ENCODE measurements at places on chromosomes 3 and 15.
A peak's percentile ranks its signal among the peaks of the same experiment; 100 is the strongest.

DNA sequence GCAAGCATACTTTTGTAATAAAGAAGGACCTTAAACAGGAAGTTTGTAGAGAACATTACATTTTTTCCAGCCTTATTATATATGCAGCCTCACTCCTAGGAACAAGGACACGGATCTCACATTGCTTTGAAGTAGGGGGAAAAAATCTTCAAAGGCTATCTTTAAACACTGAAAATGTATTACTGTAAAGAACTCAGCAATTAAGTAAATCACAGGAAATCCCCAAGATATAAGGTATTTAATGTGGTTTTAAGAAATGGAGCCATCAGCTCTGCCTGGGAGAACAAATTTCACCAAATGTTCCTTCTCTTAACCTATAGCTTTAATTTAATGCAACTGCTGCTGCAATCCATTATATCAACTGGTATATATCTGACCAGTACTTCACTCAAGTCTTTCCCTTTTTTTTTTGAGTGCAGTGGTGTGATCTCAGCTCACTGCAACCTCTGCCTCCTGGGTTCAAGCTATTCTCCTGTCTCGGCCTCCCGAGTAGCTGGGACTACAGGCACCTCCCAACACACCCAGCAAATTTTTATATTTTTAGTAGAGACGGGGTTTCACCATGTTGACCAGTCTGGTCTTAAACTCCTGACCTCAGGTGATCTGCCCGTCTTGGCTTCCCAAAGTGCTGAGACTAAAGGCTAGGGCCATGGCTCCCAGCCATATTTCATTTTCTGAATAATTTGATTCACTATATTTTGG, 2.8 kb downstream of the BTLA start:
- no peak for DNase-seq

DNA sequence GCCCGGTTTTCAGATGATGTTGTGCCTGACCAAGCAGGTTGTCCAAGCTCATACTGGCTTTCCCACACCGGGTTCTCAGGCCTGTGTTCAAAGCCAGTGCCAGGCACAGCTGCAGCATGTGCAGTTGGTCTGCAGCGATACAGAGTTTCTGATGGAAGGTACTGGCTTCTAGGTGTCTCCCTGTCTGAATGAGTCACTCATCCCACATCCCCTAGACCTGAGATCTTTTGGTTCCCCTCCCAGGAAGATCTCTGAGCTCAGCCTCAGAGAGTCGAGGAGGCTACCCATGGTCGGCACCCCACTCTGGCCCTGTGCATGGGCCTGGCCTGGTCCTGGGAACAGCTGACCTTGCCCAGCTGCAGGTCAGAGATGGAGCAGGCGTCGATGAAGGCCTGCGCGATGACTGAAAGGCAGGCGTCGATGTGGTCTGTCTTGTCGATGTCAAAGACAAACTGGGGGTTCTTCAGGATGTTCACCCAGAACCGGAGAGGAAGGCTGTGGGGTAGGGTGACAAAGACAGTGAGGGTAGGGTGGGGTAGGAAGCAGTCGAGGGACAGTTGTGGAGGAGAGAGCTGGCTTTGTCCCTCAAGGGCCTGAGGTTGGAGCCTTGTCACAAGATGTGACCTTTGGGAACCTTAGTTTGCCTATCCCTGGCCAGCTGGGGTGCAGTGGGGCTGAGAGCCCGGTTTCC, 15.3 kb downstream of the H1-8 start:
- no peak for DNase-seq

DNA sequence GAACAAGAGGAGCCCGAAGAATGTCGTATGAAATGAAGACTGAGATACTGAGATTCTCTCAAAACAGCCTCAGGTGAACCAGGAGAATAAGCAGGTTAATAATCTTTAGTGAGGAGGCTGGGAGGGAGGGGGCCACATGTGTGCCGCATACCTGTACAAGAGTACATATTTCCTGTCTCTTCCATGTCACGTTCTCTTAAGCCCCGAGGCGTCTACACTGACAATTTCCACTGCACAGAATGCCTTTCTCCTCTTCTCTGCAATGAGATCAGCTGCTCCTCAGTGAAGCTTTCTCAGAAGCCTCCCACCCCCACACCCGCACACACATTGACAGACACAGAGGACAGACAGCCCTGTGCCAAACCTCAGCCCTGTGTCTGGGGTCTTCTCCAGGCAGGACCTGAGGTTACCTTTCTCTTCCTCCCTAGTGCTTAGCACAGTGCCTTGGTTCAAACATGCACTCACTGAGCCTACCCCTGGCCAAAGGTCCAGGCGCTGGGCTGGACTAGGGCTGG, 55.4 kb downstream of the PDZRN3 start:
- no peak for DNase-seq

- no peak for DNase-seq
Observed at GRCh38 chr3:32290619-32291018, 52.1 kb downstream of the CMTM8 start.

DNA sequence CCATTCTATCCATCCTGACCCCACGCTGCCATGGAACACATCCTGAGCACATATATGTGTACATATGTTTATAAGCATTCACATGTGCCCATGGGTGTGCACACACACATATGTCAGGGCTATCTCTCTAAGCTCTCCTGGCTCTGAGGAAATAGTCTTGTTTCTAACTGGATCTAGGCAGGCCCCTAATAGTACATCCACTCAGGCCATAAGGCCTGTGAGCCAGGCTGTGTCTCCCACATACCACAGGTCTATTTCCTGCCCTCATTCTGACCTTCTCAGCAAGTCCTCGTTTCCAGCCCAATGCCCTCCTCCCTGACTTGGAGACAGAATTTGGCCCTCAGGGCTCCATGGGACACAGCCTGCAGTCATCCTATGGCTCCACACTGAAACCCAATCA, 284.8 kb upstream of the CTNNB1 start:
- DNase-seq, result no peak

DNA sequence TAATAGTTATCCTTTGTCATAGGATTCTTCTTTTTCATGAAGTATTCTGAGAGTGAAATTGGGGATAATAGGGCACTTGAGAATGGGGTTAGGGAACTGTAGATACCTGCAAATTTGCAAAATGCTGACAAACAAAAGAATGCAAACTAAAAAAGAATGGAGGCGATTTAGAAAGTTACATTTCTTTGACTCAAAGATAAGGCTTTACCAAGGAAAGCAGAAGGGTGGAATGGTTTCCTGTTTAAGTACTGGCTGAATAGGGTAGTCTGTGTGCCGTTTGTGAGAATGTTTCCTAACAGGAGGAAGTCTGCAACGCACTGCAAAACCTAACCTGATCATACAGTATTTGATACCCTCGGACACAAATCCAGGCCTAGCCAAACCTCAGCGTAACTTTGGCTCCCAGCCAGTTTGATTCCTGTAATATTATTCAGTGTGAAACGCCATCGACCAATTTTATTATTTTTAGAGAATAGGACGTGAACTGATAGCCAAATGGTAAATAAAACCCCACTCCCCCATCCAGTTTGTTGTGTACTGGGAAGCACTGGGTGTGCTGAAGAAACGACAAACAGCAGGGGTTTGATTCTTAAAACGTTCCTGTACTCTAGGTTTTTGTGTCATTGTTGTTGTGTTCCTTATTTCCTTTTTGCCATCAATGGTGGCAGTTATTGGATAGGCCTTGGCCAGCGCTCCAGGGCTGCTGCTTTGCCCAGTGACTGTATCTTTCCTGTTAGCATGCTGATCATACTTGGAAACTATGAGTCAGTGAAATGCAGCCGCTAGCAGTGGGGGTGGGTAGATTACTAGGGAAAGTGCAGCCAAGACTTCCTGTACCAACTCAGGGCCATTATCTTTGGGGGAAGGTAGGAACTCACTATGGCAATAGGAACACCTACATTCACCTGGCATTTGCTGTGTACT, 148.0 kb upstream of the TBL1XR1 start:
- peak; percentile 89 for DNase-seq

- DNase-seq, result peak; percentile 4
Observed at GRCh38 chr3:175260145-175260794, 401.1 kb downstream of the NAALADL2 start.

DNA sequence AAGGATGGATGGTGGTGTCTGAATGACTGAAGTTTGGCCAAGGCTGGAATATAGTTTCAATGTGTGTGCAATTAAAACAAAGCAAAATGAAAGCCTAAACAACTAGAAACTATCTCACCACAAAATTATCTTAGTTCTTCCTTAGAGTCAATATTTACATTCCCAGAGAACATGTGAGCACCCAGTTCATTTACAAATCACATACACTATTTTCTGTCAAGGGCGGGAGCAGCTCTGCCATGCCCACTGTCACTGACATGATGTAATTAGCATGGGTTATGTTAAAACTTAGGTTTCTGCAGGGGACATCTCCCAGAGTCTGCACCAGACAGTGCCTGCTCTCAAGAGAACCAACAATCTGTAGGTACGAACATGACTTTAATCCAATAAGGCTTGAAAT, 65.0 kb downstream of the PDZRN3 start:
- DNase-seq, result no peak

DNA sequence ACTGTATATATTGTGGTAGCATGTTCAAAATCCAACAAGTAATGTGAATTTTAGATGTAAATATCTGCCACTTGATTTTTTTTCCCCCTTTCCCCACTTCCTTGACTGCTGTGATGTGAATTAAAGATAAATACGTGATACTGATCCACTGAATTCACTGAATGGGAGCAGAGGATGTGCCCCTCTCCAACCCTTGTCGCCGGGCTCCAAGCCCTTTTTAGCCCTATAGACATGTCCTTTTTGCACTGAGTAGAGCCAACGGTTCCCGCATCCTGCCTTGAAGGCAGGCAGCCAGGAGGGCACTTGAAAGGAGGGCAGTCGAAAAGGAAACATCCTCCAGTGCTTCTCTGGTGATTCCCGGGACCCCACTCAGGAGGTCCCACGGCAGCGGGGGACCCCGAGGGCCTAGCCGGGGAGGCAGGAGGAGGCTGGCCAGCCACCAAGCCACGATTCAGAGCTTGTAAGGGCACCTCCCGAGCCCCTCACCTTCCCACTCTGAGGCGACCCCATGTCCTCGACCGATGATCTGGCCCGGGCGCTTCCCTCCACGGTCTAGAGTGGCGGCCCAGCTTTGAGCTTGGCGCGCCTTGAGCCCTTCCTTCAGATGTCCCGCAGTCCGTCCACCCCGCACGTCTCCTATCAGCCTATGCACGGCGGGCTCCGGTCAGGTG, 901 bp upstream of the MANF start:
- DNase-seq, result no peak

DNA sequence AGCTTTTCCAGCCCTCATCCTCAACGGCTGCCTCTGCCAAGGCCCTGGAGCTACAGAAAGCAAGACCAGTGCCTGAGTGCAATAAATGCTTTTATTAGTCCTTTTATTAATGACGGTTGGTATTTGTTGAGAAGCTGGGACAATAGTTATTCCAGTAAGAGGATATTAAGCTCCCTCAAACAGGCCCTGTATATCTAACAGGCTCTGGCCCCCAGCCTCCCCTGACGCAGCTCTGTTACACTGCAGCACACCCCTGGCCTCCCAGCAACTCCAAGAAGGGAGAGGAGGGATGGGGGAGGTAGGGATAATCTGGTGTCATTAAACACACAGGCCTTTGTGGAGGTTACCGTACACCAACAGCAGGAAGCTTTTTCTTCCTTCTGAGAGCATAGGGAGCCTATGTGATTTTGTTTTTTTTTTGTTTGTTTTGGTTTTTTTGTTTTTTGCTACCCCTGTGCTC, 30.8 kb upstream of the MAGEF1 start:
- DNase-seq, result no peak

GRCh38 chr3:19798324-19798723, 135.7 kb downstream of the EFHB start:
- no peak for DNase-seq

DNA sequence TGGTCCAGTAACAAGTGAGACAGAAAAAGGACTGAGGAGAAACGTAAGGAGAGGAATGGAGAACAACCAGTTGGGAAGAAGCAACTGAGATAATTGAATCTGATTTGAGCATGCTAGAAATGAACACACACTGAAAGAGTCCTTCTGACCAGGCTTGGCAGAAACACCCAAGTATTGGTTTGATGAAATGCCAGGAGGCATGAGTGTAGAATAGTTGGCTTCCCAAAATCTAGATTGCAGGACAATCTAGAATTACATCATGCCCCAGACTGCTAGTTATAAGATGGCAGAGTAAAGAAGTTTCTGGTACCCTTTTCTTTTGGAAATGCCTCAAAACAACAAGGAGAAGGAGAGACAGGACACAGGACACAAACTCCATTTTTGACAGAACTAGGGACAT, 189.7 kb upstream of the STT3B start:
- DNase-seq, result no peak

GRCh38 chr15:82952158-82953081, at the start of gene HOMER2:
TSS of gene HOMER2 (minus strand) at chr15:82952720. CDS start at chr15:82952535, 185 bp downstream.
- no peak for DNase-seq

- no peak for DNase-seq
Observed at GRCh38 chr15:48805591-48805990, 5.3 kb downstream of the CEP152 start.

GRCh38 chr15:78037779-78038305, 39.7 kb downstream of the TBC1D2B start:
- DNase-seq, result no peak

GRCh38 chr3:50972029-50972428, 297.3 kb downstream of the DOCK3 start:
- no peak for DNase-seq

DNA sequence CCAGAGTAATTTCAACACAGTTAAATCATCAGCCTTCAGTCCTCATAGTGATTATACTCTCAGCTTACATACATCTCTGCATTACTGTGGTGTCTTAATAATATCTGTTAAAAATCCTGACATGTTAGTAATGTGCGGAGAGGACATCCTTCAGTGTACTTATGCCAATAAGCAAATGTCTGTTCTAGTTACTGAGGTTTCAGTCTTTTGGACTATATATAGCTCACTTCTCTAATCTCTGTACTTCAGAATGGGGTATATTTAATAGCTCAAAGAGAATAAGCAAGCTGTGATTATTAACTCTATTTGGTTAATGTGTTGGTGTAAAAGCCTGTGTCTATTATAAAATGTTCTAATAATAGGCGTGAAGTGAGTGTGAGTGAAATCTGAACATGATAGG, 28.9 kb upstream of the OSTN start:
- DNase-seq, result no peak

DNA sequence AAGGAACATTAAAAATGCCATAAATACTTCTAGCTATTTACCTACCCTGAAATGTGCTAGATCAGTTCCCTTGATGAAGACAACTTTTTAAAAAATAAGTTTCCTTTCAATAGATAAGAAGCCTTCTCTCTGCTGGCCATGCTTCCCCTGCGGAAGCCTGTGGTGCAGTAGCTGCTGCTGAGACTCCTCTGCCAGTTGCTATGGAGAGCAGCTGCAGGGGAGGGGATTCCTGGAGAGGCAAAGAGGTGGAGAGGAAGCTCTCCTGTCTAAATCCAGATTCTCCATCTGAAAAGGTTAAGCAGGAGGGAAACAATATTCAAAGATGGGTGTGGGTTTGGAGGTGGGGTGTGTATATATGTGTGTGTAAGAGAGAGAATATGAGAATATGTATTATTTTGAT, 69.8 kb upstream of the BFSP2 start:
- no peak for DNase-seq

GRCh38 chr3:181839039-181839915, 127.6 kb downstream of the SOX2 start:
- DNase-seq, result no peak

- no peak for DNase-seq
Observed at GRCh38 chr3:124965413-124965812, 30.9 kb upstream of the MUC13 start.

All from amniotic stem cell (primary cell).